CD4-positive, alpha-beta T cell (primary cell): ENCODE measurements at places on chromosomes 4 and X.
A peak's percentile ranks its signal among the peaks of the same experiment; 100 is the strongest.

GRCh38 chr4:149801416-149801815 is 14.2 kb downstream of the IQCM start:
- no peak overlapping the region for H3K4me3 ChIP-seq
- no peak overlapping the region for H3K27ac ChIP-seq
- no peak for DNase-seq
- H3K4me1 ChIP-seq: no peaks in the 10 kb centered on the region

- H3K27ac ChIP-seq: no peak overlapping the region
- H3K36me3 ChIP-seq: no peaks in the 10 kb centered on the region
- DNase-seq: no peak
These were observed 19.9 kb upstream of the PPP3CA start for GRCh38 chr4:101367201-101367600.

- H3K36me3 ChIP-seq: no peaks in the 10 kb centered on the region
- no peak within 1 kb of the TSS for H3K27ac ChIP-seq
- no peaks in the 10 kb centered on the region for H3K27me3 ChIP-seq
- no peaks in the 10 kb centered on the region for H3K4me1 ChIP-seq
- DNase-seq: peak; percentile 2
These were observed at the start of gene PRSS48 for GRCh38 chr4:151276787-151277562. Gene PRSS48 (plus strand): TSS chr4:151277161. CDS start chr4:151277173, 12 bp downstream.

DNA sequence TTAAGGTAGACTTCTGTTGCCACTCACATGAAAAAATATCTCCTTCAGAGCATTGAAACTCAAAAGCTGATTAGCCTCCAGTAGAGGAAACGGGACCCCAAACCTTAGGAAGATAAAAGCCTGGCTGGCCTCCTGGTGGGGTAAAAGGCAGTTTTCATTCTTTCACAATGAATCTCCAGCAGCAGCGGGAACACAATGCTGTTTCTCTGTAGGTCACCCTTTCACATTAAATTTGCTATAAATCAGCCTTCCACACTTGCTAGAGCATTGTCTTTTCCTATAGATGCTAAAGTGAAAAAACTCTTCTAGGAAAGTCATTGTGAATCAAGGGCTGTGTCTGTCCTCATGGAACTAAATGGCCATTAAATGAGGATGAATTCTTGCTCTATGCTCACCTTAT is 207.3 kb upstream of the MAGEB2 start:
- no peak overlapping the region for H3K4me3 ChIP-seq
- H3K4me1 ChIP-seq: no peaks in the 10 kb centered on the region
- no peaks in the 10 kb centered on the region for H3K27me3 ChIP-seq
- no peaks in the 10 kb centered on the region for H3K36me3 ChIP-seq
- no peak overlapping the region for H3K27ac ChIP-seq
- no peak for DNase-seq

DNA sequence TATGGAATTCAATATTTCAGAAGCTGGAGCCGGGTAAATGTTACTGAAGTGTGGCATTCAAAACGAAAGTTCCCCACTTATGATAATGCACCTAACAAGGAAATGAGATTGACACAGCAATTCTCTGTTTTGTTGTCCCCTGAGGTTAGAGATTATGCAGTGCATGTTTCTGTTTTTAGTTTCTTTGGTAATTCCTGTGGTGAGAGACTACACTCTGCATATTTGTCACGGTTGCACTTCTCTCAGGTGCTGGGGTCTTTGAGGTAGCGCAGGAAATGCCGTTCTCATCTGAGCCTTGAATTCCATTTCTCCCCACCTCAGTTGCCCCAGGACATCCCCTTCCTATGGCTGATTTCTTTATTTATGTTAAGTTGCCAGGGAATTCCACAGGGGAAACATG is 15.3 kb upstream of the BEND4 start:
- no peaks in the 10 kb centered on the region for H3K27me3 ChIP-seq
- no peaks in the 10 kb centered on the region for H3K4me1 ChIP-seq
- H3K4me3 ChIP-seq: no peak overlapping the region
- H3K27ac ChIP-seq: no peak overlapping the region
- no peak for DNase-seq
